ENCODE measurements at places on chromosomes 5 and 9. TPM values are rescaled to one million over a fixed set of nuclear protein-coding genes. Genes with fewer than 3 reads are reported as not detected.

GRCh38 chr9:129854588-129855110, 19.4 kb downstream of the USP20 start:
- H3K27me3 ChIP-seq: no peaks in the 10 kb centered on the region
- DNase-seq: no peak
- H3K4me1 ChIP-seq: no peaks in the 10 kb centered on the region
- H3K36me3 ChIP-seq: no peaks in the 10 kb centered on the region

DNA sequence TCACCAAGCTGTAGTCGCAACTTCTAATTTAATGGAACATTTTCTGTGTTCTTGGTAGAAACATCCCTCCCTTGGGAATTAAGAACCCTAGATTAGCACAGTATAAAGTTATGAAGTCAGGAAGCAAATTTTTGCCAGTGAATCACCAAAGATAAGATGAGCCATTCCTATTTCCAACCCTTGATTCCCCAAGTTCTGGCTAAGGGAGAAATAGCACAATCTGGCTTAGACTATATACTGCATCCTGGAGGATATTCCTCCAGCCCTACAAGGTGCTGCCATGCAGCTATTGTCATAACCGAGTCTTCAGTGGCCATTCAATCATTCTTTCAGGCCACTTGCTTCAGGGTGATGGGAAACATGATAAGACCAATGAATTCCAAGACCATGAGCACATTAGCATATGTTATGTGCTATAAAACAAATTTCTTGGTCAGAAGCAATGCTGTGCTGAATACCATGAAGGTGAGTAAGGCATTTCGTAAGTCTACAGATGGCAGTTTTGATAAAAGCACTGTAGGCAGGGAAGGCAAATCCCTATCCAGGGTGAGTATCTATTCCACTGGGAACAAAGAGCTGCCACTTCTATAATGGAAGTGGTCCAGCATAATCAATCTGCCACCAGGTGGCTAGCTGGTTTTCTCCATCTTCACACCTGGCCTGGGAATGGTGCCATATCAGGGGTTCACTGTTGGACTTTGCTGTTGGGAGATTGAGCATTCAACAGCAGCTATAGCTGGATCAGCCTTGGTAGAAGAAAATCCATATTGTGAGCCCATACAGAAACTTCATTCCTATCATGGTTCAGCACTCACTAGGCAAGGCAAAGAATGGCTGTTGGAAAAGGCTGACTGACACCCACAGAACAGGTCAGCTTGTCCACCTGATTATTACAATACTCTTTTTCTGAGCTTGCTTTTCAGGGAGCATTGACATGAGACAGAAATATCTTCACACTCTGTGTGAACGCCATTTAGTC, 19.6 kb upstream of the ARL15 start:
- no peaks in the 10 kb centered on the region for H3K4me1 ChIP-seq
- no peak overlapping the region for H3K4me3 ChIP-seq
- peak; percentile 86 for DNase-seq
- H3K27me3 ChIP-seq: no peaks in the 10 kb centered on the region

GRCh38 chr9:127096208-127096607, 26.2 kb downstream of the ANGPTL2 start:
- H3K27me3 ChIP-seq: no peaks in the 10 kb centered on the region
- DNase-seq: no peak
- no peaks in the 10 kb centered on the region for H3K36me3 ChIP-seq
- H3K4me1 ChIP-seq: no peaks in the 10 kb centered on the region
- H3K27ac ChIP-seq: no peak overlapping the region

Gene OR1Q1
- not detected for total RNA-seq

Gene SNCAIP
- total RNA-seq: 1.3 TPM

GRCh38 chr5:82046276-82046647, 74.4 kb downstream of the ATG10 start:
- H3K36me3 ChIP-seq: no peaks in the 10 kb centered on the region
- no peak overlapping the region for H3K27ac ChIP-seq
- H3K4me1 ChIP-seq: no peaks in the 10 kb centered on the region
- DNase-seq: no peak
- no peak overlapping the region for H3K4me3 ChIP-seq

- no peak overlapping the region for H3K4me3 ChIP-seq
- no peaks in the 10 kb centered on the region for H3K27me3 ChIP-seq
- DNase-seq: no peak
- no peaks in the 10 kb centered on the region for H3K4me1 ChIP-seq
- H3K36me3 ChIP-seq: no peaks in the 10 kb centered on the region
Measured at GRCh38 chr5:60387051-60387440, 312.9 kb downstream of the DEPDC1B start.

GRCh38 chr9:17802249-17802857, 223.5 kb downstream of the SH3GL2 start:
- no peak overlapping the region for H3K4me3 ChIP-seq
- peaks cover under 1% of the 10 kb centered on the region for H3K4me1 ChIP-seq
- no peak overlapping the region for H3K27ac ChIP-seq
- H3K36me3 ChIP-seq: no peaks in the 10 kb centered on the region
- H3K27me3 ChIP-seq: no peaks in the 10 kb centered on the region
- DNase-seq: no peak

- no peak overlapping the region for H3K27ac ChIP-seq
- H3K4me1 ChIP-seq: no peaks in the 10 kb centered on the region
- H3K36me3 ChIP-seq: no peaks in the 10 kb centered on the region
- no peak overlapping the region for H3K4me3 ChIP-seq
Measured at GRCh38 chr5:171029401-171029800, 167.6 kb downstream of the RANBP17 start.

Gene CLK4
- total RNA-seq: 49.0 TPM
